ENCODE measurements at places on chromosomes 13 and 19.

GRCh38 chr19:10431254-10431942, 11.1 kb downstream of the PDE4A start:
- no peak for DNase-seq

GRCh38 chr19:49890349-49891311, 6.1 kb downstream of the IL4I1 start:
- no peak for DNase-seq

- no peak for DNase-seq
These were observed 171.9 kb downstream of the FOXO1 start for GRCh38 chr13:40494513-40494912.

DNA sequence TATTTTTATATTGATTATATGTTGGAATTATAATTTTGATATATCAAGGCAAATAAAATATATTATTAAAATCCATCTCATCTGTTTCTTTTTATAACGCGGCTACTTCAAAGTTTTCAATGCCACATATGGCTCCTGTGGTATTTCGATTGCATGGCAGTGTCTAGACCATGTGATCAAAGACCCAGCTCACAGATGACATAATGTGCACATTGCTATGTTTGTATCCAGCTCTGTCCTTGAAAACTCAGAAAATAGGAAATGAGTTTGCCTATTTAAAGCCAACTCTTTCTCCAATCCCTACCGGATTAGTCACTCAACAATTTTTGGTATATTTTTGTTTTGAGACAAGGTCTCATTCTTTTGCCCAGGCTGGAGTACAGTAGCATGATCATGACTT, 26.2 kb downstream of the TMTC4 start:
- no peak for DNase-seq

DNA sequence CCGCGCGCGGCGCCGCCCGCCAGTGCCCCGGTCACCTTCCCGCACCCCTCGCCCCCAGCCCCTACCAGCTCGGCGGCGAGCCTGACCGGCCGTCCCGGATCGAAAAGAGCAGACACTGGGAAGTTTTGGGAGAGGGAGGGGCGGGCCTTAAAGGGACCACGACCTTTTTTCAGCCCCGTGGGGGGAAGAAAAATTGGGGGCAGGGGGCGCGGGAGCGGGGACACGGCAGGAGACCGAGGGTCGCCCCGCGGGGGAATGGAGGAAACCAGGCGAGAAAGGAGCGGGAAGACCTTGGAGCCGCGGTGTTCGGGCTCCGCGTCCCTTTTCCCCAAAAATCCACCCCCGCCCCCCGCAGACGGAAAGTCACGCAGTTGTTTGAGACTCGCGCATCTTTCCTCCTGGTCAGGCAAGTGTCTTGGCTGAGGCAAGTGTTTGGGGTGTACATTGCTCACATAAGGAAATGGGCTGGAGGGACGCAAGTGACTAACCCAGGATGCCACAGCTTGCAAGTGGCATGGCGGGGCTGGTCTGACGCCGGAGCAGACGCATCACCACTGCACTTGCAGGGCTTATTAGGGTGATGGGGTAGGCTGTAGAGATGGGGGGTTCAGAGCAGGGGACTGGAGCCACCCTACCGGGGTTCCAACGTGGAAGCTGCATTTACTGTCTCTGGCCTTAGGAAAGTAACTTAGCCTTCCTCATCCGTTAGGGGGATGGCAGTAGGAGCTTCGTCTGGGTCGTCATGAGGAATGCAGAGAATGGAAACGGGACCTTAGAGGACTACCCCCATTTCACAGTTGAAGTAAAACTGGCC, 2.7 kb upstream of the HNRNPL start:
- no peak for DNase-seq
